COR-L47 (cell line): ENCODE measurements at places on chromosomes 12 and 14.

GRCh38 chr12:58502226-58502625 is 418.1 kb downstream of the LRIG3 start:
- peak; percentile 96 for DNase-seq

DNA sequence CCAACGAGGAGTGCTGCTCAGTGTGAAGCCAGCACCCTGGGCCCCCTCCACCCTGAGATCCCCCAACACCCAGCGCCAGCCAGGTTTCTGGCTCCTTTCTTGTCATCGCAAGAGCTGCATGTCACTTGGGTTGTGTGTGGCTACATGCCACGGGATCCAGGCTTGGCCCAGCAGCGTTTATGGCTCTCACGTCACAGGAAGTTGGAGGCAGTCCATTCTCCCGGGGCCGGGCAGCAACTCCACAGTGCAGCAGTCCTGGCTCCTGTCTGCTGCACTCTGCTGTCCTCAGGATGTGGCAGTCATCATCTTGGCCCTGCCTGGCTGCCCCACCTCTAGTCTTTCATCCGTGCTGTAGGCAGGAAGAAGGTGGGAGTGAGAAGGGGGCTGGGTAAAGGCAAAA is 78.3 kb downstream of the AACS start:
- DNase-seq: no peak

DNA sequence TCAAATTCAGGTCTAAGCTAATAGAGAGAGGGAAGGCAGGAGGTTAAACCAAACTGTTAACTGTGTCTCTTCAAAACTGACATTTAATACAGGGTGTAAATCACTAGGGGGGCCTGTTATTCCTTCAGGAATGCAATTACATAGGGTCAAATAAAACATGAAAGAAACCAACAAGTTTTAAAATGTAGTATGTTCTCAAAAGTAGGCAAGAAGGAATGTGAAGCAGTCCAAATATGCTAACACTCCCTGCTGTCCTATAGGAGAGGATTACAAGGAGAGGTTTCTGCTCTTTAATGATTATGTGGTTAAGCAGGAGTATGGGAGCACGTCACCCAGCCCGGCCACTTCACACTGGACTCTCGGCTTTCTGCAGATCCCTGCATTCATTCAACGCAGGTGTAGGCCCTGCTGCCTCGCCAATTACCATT is 42.5 kb upstream of the BMP4 start:
- DNase-seq: no peak

GRCh38 chr12:13091832-13092231 is 11.6 kb downstream of the GSG1 start:
- no peak for DNase-seq

DNA sequence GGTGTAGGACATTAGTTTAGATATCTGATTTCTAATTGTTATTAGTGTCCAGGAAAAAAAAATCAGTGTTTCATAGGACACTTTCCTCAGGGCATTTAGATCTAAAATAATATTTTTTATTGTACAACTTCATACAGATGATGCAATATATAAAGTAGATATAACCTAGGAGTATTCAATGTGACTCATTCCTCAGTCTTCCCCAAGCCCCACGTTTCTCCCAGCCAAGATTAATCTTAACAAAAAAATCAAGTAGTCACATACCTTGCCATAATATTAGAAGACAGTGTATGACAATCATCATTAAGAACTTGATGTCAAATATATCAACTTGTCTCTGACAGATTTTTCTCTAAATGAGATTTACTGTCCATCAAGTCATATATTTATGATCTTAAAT is 37.1 kb downstream of the PPFIA2 start:
- DNase-seq: no peak

DNA sequence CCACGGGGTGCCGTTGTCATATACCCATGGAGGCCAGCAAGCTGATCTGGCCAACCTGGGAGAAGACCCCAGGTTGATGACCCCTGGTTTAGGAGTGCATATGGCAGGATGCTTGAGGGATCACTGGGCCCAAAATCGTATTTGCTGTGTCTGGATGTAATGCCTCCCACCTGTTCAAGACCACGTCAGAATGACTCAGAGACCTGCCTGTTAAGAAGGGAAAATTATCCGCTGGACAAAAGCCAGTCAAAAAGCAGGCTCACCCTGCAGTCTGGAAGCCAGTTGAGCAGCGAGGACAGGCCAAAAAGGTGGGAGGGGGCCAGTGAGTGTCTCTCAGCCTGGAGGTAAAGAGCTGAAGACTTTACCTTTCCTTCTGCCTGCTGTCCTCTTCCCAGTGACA is 449.2 kb downstream of the DPF3 start:
- peak; percentile 1 for DNase-seq

DNA sequence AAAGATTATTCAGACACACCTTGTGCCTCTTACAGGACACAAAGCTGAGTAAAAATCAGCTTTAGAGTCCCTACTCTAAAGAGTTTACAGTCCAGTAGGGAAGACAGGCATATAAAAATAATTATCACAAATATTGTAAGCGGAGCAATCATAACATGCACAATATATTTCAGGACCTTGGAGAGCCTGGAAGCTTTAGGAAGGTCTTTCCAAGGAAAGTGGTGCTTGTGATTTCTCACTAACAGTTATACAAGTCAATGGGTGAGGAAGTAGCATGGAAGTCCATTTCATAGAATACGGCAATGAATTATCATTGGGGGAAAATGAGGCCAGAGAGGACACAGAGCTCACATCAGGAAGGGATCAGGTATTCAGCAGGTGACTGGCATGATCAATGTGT is 268.3 kb downstream of the C12orf50 start:
- no peak for DNase-seq

- no peak for DNase-seq
These were observed 22.0 kb downstream of the PRPF40B start for GRCh38 chr12:49645146-49646039.

- no peak for DNase-seq
These were observed 81.4 kb downstream of the KIF26A start for GRCh38 chr14:104219731-104220214.

GRCh38 chr12:52364061-52364460 is 3.2 kb downstream of the KRT85 start:
- DNase-seq: no peak

DNA sequence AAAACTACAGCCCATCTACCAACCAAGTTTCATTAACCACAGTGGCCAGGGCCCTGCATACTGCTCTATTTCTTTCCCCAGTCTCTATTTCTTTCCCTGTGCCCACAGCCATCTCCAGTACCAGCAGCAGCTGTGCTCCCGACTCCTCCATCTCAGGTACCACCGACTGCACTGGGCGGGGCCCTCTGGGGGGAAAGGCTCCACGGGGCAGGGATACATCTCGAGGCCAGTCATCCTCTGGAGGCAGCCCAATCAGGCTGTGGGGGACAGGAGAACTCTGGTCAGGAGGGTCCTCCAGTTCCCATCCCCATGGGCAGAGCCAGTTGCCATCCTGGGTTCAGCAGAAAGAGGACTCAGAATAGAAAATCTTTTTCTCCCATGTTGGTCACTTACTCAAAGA is 3.0 kb downstream of the CDK4 start:
- DNase-seq: no peak

- no peak for DNase-seq
These were observed 162.0 kb downstream of the IPO8 start for GRCh38 chr12:30533558-30534265.

DNA sequence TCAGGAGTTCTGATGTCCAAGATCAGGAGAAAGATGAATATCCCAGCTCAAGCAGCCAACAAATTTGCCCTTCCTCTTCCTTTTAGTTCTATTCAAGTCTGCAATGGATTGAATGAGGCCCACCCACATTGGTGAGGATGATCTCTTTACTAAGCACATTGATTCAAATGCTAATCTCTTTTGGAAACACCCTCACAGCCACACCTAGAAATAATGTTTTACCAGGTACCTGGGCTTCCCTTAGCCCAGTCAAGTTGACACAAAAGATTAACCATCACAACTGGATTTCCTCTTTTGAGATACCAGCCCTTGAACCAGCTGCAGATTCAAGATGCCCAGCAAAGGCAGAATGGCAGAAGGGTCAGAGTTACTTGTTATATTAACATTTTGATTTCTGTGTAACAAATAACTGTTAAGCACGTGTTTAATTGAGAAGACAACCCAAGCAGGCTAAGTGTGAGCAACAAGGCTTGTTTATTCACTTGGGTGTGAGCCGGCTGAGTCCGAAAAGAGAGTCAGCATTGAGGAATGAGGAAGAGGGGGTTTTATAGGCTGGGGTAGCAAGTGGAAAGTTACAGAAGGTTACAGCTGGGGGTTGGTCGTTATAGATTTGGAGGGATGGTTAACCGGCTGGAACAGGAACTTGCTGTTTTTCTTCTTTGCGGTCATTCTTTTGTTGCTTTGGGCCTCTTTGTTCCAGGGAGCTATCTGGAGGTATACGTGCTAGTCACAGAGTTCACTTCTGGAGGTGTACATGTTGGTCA is 180.3 kb downstream of the EMP1 start:
- no peak for DNase-seq

GRCh38 chr12:12228402-12228801 is 38.4 kb downstream of the LRP6 start:
- DNase-seq: no peak

DNA sequence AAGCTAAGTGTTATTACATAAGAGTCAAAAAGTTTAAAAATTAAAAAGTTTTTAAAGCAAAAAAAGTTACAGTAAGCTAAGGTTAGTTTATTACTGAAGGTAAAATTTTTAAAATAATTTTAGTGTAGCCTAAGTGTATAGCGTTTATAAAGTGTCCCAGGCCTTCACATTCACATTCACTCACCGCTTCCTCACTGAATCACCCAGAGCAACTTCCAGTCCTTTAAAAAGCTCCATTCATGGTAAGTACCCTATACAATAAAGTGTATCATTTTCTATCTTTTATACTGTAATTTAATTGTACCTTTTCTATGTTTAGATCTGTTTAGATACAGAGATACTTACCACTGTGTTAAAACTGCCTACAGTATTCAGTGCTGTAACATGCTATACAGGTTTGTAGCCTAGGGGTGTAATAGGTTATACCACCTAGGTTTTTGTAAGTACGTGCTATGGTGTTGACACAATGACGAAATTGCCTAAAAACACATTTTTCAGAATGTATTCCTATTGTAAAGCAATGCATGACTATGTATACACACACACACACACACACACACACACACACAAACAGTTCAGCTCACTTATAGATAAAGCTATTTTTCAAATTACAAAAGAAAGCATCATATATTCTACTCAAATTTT is 3.7 kb downstream of the CLEC14A start:
- DNase-seq: no peak

- DNase-seq: no peak
These were observed 98.8 kb downstream of the DAD1 start for GRCh38 chr14:22489957-22490950.
